ENCODE measurements at places on chromosomes 6 and 20.

- DNase-seq, result no peak
These were observed 198.7 kb downstream of the GMPR start for GRCh38 chr6:16437095-16437494.

- no peak for DNase-seq
These were observed 67.9 kb downstream of the LIN28B start for GRCh38 chr6:105024803-105025202.

DNA sequence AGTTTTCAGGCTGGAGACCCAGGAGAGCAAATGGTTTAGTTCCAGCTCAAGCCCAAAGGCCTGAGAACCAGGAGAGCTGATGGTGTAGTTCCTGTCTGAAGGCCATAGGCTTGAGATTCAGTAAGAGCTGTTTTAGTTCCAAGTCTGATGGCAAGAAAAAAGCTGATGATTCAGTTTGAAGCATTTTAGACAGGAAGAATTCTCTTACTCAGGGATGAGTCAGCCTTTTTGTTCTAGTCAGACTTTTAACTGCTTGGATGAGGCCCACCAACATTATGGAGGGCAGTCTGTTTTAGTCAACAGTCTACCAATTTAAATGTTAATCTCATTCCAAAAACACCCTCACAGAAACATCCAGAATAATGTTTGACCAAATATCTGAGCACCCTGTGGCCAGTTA lies 2.5 kb downstream of the ZSCAN26 start:
- DNase-seq, result no peak

DNA sequence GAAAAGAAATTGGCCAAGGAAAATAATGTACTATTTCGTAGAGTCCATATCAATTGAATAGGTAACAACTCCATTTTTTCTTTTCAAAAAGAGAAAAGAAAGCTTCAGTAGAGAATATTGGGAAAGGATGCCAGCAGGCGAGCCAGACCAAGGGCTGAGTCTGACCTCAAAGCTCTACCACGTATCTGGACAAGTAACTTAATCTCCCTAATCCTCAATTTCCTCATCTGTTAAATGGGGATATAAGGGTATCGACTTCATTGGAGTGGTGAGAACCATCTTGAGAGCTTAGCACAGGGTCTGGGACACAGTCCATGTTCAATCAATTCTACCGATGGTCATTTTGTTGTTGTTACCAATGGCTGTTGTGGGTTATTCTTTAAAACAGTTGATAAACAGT lies 63.2 kb upstream of the TBC1D7 start:
- DNase-seq, result no peak

- DNase-seq, result no peak
These were observed 83.3 kb downstream of the HIVEP2 start for GRCh38 chr6:142861711-142862110.

DNA sequence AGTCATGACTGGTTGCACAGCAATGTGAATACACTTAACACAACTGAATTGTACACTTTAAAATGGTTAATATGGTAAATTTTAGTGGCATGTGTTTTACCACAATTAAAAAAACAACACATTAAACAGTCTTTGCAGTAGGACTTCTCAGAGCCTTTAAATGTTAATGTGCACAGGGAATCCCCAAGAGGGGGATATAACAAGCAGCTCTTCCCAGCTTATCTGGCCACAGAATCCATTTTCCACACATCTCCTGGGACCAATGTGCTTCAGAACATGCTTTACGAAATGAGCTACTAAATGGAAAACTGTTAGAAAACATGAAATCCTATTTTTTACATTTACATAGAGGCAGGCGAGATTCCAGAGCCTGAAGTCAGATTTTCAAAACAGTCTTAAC lies 44.4 kb downstream of the FYN start:
- DNase-seq, result no peak

DNA sequence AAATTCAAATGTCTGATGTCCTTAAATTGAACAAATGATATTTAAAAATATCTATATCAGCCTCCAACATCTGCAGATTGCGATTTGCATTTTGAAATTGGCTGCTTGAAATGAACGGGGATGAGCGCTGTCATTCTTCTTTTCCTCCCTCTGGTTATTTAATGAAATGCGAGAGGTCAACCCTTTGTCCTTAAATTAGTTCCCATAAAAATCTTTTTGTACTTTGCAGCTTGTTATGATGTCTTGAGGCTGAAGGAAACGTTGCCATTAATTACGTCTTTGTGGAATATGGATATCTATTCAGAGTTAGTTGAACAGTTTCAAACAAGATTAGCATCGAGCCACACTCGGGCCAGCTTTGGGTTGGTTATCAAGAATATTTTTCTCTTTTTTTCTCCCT lies 140.0 kb downstream of the LINC00237 start:
- no peak for DNase-seq

All from CD4-positive, alpha-beta T cell treated with Interferon gamma for 1 hour (primary cell).